Left hindlimb (tissue), 1 donor: ENCODE measurements at places on chromosomes 12 and 14.

GRCh38 chr12:7719946-7720730, 8.9 kb downstream of the DPPA3 start:
- DNase-seq = no peak

- peak; percentile 93 for DNase-seq
Measured at GRCh38 chr12:53099071-53099882, 1.8 kb downstream of the IGFBP6 start.

- DNase-seq = peak; percentile 73
Measured at GRCh38 chr12:56129206-56129941, 1.3 kb downstream of the ESYT1 start.

DNA sequence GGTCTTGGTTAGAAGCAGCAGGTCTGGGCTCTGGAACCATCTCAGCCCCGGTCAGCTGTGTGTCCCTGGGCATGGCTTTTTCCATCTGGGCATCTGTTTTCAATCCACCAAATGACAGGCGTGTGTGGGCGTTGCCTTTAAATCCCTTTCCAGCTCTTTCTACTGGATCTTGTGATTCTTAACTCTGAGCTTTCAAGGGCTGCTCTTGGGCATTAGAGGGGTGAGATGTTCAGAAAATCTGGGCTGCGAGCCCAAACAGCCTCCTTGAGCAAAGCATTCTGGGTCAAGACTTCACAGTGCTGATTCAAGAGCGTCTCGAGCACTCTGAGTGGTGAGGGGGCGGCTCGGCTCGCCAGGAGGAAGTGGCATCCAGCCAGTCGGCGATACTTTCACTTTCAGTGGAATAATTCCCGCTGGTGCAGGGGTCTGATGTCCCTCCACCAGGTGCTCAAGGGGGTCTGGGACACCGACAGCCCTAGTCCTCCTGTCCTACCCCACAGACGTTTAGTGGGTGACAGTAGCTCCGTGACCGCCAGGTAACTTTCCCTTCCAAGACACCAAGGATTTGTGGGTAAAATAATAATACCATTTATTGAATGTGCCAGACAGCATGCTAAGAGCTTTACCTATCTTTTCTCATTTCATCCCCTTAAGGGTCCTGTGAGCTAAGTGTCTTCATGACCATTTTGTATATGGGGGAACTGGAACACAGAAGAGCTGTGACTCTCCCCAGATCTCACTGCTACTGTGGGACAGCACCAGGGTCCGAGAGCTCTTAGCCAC, 114.0 kb downstream of the PLXNC1 start:
- peak; percentile 89 for DNase-seq

- DNase-seq = no peak
Measured at GRCh38 chr14:58947156-58947555, 241.3 kb upstream of the DAAM1 start.

GRCh38 chr12:108305520-108305919, 33.6 kb downstream of the CMKLR1 start:
- peak; percentile 92 for DNase-seq

GRCh38 chr14:39267608-39268005, 33.9 kb downstream of the MIA2 start:
- DNase-seq = no peak

- DNase-seq = peak; percentile 63
Measured at GRCh38 chr14:75283833-75284563, 5.4 kb downstream of the FOS start.

GRCh38 chr12:96070670-96071279, 35.4 kb upstream of the LTA4H start:
- DNase-seq = no peak

DNA sequence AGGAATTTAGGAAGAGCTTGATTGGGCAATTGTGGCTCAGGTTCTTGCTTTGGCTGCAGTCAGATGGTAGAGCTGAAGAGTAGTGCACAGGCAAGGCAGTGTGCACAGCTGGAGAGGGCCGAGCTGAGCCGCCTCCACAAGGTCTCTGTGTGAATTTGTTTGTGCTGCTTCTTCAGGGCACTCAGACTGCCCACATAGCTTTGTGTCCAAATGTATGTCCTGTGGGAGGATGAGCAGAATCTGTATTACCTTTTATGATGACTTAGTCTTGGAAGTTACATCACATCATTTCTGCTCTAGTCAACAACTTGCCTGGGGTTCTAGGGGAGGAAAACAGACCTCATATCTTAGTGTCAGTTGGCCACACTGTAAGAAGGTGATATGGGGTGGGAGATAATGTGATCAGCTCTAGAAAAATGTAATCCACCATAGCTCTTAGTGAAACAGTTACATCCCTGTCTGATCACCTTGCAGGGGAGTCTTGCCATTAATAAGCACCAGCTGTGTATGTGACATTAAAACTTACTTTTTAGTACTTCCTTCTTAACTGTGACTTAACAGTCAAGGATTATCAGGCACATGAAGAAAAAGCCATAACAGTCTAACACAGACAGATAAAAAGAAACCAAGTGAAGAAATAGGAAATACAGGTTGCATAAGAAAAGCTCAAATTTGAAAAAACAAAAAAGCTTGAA, 53.4 kb downstream of the RCOR1 start:
- DNase-seq = no peak

- no peak for DNase-seq
Measured at GRCh38 chr12:45518291-45519235, 210.9 kb upstream of the ARID2 start.

GRCh38 chr12:9198012-9198411, 10.2 kb downstream of the PZP start:
- DNase-seq = no peak

GRCh38 chr12:32785557-32785956, 29.9 kb upstream of the YARS2 start:
- DNase-seq = no peak

DNA sequence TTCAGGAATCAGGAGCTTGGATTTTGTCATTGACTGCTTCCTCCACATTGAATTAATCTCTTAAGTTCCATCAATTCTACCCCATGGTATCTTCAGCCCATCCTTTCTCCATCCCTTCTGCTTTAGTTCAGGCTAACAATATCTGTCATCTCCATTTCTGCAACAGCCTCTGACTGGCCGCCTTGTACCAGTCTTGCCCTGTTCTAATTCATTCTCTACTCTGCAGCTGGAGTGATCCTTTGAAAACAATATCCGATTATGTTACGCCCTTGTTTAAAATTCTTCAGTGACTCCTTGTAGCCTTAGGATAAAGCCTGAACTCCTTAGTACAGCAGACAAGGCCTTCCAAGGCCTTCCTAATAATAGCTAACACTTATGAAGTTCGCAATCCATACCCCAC, 170.2 kb downstream of the ETV6 start:
- DNase-seq = no peak

DNA sequence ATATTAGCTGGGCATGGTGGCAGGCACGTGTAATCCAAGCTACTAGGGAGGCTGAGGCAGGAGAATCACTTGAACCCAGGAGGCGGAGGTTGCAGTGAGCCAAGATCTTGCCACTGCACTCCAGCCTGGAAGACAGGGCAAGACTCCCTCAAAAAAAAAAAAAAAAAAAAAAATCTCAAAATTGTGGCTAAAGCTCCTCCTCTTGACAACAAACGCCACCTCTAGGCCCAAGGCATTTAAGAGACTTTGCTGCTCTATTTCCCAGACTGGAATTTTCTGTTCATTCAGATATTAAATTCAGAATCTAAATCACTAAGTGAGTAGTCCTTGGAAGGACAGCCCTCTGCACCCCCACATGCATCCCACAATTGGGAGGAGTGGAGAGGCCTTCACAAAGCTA, 1.4 kb downstream of the ZFYVE1 start:
- DNase-seq = no peak

- DNase-seq = peak; percentile 52
Measured at GRCh38 chr12:111596985-111597830, 1.9 kb downstream of the ATXN2 start.

- no peak for DNase-seq
Measured at GRCh38 chr12:132986885-132987225, 688 bp downstream of the ZNF26 start.
